ENCODE measurements at places on chromosomes 16 and 17. TPM values are rescaled to one million over a fixed set of nuclear protein-coding genes. Genes with fewer than 3 reads are reported as not detected.

GRCh38 chr16:84237994-84238750 is 1.6 kb downstream of the KCNG4 start:
- H3K4me1 ChIP-seq, result no peaks in the 10 kb centered on the region
- H3K4me3 ChIP-seq, result no peak overlapping the region
- H3K36me3 ChIP-seq, result no peaks in the 10 kb centered on the region
- H3K27ac ChIP-seq, result no peak overlapping the region

DNA sequence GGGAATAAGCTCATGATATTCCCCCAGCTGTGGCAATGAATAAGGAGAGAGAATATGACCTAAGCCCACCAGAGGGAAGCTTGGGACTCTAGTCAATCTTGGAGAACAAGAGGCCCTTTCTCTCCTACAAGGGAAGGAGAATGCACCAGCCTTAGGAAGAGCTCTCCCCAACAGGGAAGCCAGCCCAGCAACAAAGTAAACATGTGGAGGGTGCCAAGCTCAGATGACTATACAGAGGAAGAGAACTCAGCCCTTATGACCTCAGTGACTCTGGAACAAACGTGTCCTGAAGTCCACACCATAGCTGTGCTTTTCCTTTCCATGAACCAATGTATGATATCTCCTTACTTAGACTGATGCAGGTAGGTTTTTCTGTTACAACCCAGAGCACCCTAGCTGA is 219.7 kb downstream of the GSG1L start:
- H3K4me3 ChIP-seq, result no peak overlapping the region
- DNase-seq, result no peak
- peaks cover 7% of the 10 kb centered on the region for H3K27me3 ChIP-seq
- H3K36me3 ChIP-seq, result no peaks in the 10 kb centered on the region

DNA sequence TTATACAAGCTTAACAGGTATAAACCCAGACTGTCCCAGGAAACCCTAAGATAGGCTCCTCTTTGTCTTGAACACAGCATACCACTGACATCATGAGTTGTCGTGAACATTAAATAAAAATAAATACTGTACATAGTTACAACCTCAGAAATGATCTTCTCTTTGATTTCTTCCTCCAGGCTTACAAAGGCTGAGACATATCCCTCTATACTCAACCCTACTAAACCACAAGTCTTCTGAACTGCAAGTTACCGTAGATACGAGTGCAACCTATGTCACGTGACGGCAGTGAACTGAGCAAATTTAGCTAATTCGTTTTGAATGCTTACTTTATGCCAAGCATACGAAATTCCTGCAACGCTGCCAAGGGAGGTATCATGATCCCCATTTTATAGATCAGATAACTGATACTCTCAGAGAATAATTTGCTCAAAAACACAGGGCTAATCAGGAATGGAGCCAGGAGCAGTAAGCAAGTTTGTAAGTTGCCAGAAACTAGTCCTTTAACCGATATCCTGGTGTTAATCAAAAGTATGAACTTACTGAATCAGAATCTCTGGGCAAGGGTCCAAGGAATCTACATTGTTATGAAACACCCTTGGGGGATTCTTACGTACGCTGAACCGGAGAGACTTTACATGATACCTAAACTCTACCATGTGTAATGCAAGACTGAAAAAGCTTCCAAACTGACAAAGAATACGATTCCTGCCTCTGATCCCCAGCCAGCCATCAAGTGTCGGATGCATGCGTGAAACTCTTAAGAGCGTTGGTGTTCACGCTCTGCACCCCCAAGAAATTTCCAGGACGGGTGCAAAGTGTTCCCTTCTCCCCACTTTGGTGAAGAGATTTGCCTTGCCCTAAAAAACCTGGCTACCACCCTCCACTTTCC is 106.2 kb downstream of the XYLT1 start:
- H3K27me3 ChIP-seq, result no peaks in the 10 kb centered on the region
- H3K36me3 ChIP-seq, result peaks cover 19% of the 10 kb centered on the region
- peaks cover 97% of the 10 kb centered on the region for H3K4me1 ChIP-seq
- DNase-seq, result peak; percentile 57
- H3K4me3 ChIP-seq, result peak overlapping the region; percentile 34

DNA sequence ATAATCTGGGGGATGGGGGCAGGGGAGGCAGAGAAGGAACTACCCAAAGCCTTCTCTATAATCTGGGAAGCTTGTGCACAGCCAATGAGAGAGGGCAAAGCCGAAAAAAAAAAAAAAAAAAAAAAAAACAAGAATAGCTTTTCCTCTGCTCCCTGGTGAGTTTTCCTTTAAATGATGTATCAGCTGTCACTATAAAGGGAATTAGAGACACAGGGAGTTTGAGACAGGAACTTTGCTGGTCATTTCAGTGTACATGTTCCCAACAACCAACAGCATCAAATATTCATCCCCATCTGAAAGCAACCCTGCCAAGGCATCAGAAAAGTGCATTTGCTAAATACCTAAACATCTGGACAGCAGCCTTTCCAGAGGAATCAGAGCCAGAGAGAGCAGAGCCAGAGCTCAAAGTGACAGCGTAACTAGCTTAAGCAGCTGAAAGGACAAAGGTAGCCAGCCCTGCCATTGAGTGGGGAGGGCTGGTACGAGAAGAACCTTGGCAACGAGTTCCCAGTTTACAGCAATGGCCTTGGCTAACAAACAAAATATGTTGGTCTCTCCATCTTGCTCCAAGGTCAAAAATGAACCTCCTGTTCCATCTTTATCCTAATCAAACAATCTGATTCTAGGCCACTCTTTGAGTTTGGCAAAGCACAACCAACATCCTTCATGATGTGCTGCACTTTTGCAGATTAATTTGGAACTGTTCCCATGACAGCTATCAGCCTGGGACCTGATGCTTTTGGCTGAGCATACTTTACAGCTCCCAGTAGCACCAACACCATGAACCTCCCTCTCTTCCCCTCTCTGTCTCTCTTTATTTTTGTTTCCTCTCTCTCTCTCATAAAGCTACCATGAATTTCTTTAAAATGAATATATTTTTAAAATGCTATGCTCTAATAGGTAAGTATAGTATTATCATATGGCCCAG is 143.7 kb upstream of the GNAO1 start:
- H3K36me3 ChIP-seq, result no peaks in the 10 kb centered on the region
- no peak overlapping the region for H3K27ac ChIP-seq
- peaks cover 8% of the 10 kb centered on the region for H3K27me3 ChIP-seq
- DNase-seq, result no peak

The GUCY2D gene
- total RNA-seq, result not detected

- H3K27me3 ChIP-seq, result peaks cover 41% of the 10 kb centered on the region
- peaks cover 2% of the 10 kb centered on the region for H3K36me3 ChIP-seq
- DNase-seq, result peak; percentile 74
- peak overlapping the region; percentile 83 for H3K27ac ChIP-seq
- peaks cover 57% of the 10 kb centered on the region for H3K4me1 ChIP-seq
- peak overlapping the region; percentile 58 for H3K4me3 ChIP-seq
These were observed 1.9 kb downstream of the CCR10 start for GRCh38 chr17:42679492-42680330.

DNA sequence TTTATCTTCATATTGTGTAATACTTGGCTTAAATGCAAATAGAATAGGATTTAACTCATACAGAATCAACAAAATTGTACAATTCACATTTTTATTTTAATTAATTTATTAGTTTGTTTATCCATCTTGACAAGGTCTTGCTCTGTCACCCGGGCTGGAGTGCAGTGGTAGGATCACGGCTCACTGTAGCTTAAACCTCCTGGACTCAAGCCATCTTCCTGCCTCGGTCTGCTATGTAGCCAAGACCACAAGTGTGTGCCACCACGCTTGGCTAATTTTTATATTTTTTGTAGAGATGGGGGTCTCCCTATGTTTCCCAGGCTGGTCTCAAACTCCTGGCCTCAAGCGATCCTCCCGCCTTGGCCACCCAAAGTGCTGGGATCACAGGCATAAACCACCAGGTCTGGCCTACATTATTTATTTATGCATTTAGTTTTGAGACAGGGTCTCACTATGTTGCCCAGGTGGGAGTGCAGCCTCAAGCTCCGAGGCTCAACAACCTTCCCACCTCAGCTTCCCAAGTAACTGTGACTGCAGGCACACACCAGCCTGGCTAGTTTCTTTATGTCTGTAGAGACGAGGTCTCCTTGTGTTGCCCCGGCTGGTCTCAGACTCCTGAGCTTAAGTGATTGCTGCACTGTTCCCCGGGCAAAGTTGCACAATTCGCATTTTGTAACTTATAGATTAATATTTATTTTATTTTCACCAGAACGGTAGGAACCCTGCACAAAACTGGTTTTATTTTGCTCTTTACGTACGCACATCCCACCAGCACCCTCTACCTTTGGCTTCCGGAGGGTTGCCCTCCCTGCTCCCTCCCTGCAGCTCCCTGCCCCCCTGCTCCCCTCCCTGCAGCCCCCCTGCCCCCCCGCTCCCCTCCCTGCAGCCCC is 4.9 kb downstream of the DPEP1 start:
- no peaks in the 10 kb centered on the region for H3K36me3 ChIP-seq
- H3K4me1 ChIP-seq, result no peaks in the 10 kb centered on the region
- no peak overlapping the region for H3K27ac ChIP-seq
- no peak overlapping the region for H3K4me3 ChIP-seq

The NPEPPS gene
- 103 TPM for total RNA-seq

The CCL5 gene
- total RNA-seq, result 30.2 TPM

The KIF2B gene
- total RNA-seq, result not detected

DNA sequence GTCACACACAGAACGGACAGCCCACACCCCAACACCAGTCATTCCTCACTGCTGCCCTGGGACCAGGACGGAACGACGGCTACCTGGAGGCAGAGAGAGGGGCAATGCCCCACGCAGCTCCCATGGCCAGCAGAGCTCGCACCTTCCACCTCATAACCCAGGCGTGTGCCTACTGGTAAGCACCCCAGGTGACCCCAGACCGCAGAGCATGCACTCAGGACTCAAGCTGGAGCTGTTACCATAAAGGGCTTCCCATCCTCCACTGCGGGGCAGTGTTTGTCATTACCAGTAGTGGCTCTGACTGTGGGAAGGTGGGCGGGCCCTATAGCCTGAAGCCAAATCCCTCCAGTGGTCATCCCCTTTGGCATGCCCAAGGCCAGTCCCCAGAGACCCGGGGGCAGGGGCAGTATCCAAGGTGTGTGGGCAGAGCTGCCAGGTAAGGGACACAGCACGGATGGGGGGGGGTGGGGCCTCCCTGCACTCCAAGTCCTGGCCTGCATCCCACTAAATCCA is 4.7 kb upstream of the BCAR1 start:
- peaks cover 22% of the 10 kb centered on the region for H3K27me3 ChIP-seq
- H3K4me1 ChIP-seq, result no peaks in the 10 kb centered on the region
- H3K4me3 ChIP-seq, result no peak overlapping the region

DNA sequence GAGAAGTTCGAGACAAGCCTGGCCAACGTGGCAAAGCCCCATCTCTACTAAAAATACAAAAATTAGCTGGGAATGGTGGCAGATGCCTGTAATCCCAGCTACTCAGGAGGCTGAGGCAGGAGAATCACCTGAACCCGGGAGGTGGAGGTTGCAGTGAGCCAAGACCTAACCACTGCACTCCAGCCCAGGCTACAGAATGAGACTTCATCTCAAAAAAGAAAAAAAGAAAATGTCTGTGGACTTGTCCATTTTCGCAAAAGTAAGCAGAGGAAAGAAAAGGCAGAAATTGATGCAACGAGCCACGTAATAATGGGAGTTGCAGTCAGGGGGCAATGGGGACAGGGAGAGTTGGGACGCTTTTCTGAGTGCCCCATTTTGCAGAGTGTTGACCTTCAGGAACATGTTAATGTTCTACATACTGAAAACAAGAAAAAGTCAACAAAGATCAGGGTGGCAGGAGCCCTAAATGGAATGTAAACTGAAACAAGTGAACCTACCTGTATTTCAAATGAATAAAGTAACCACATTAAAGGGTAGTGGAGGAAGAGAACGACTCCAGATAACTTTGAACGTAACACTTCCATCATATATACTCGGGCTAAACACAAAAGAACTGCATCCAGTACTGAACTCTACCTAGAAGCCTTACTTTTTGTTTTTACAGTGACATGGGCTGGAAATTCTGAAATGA is 76.4 kb downstream of the CNGB1 start:
- no peaks in the 10 kb centered on the region for H3K36me3 ChIP-seq
- peaks cover 6% of the 10 kb centered on the region for H3K27me3 ChIP-seq
- peaks cover 21% of the 10 kb centered on the region for H3K4me1 ChIP-seq
- no peak for DNase-seq
- no peak overlapping the region for H3K27ac ChIP-seq
- no peak overlapping the region for H3K4me3 ChIP-seq

- peaks cover 50% of the 10 kb centered on the region for H3K4me1 ChIP-seq
- no peak for DNase-seq
- no peaks in the 10 kb centered on the region for H3K27me3 ChIP-seq
These were observed 467 bp upstream of the GDE1 start for GRCh38 chr16:19522397-19522732.

- H3K4me1 ChIP-seq, result peaks cover 14% of the 10 kb centered on the region
- peaks cover 25% of the 10 kb centered on the region for H3K27me3 ChIP-seq
- DNase-seq, result no peak
- H3K36me3 ChIP-seq, result no peaks in the 10 kb centered on the region
- no peak overlapping the region for H3K4me3 ChIP-seq
These were observed 143.4 kb downstream of the IRF8 start for GRCh38 chr16:86042393-86042792.

The SEZ6L2 gene
- 0.32 TPM for total RNA-seq

The CETP gene
- total RNA-seq, result 0.23 TPM

DNA sequence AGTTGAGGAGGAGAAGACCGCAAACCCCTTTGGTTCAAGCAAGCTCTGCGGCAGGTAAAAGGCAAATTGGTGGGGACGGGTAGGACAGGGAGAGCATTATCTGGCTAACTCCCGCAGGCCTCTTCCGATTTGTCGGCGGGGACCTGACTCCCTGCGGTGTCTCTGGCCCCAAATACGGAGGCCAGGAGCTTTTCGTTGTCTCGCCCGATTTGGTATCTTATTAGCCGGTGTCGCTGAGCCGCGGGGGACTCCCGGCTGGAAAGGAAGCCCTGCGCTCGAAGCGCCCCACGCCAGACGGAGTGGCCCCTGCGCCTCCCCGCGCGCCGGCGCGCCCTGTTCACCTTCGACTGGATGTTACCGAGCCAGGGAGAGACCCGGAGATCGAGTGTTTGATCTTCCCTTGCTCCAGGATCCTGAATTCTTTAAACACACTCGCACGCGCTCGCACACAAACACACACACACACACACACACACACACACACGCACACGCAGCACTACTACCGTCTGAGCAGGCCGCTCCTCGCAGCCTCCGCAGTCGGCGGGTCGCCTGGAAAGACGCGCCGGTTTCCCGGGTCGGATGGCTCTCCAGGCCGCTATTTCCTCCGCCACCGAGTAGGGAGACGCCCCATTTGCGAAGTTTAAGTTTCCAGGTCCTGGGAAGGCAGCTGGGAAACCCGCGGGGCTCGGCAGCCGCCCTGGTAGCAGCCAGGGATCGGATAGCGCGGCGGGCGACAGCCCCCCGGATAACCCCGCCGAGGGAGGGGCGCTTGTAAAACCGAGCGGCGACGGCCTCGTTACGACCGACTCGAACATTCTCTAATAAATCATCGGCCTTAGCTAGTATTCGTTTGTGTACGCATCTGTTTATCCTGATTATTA is 3.3 kb downstream of the PRAC1 start:
- DNase-seq, result no peak
- H3K4me3 ChIP-seq, result no peak overlapping the region
- peaks cover 90% of the 10 kb centered on the region for H3K27me3 ChIP-seq
- peaks cover 8% of the 10 kb centered on the region for H3K4me1 ChIP-seq

The SSTR5 gene
- total RNA-seq, result not detected

The XPO6 gene
- 225 TPM for total RNA-seq

All from activated T-helper 1 cell treated with anti-CD3 and anti-CD28 coated beads, Interleukin-12 subunit alpha, Interleukin-12 subunit beta, Interleukin-2, Interleukin-4 antibody, amounts not matched to agents 30 ng/mL and 10 ng/mL and 1 ng/mL, durations not matched to agents 14 hours and 24 hours and 36 hours (primary cell).